Activated CD8-positive, alpha-beta memory T cell treated with anti-CD3 and anti-CD28 coated beads for 24 hours (primary cell): ENCODE measurements at places on chromosomes 6 and 20.
A peak's percentile ranks its signal among the peaks of the same experiment; 100 is the strongest.

- peak; percentile 35 for DNase-seq
Observed at GRCh38 chr6:107124934-107125348, 9.6 kb upstream of the BEND3 start.

DNA sequence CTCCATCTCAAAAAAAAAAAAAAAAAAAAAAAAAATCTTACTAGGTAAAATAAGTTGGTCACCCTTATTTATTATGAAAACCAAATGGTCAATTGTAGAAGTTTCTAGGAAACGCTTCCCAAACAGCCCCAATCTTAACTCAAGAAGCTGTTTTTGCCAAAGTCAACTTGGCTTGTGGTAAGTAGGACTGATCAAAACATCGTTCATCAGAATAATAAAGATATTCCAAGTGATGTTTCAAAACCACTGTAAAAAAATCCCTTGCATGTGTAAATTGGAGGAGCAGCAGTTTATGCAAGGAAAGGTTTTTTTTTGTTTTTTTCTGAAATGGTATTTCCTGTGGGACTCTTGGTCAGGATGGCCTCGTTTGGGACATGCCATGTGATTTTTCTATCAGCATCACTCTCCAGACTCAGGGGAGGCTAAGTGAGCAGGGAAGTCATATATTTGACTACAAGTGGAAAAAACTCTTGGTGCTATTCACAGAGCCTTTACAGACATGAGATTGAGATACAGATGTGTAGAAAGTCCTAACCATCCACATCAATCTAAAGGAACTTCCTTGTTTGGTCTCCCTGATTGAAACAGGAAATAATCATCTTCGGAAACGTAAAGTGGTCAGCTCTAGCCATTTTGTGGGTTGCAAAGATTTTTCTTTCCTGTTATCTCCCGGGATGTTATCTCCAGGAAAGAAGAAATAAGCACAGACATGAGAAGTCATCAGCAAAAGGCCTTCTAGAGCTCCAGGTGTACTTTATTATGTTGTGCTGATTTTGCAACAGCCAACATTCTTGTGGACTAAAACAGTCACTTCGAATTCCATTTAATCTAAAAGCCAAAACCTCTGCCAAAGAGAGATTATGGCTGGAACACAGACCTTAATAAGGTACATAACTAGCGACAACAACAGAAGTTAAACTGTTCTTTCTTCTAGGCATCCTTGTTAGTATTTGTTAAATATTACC lies 177.8 kb downstream of the EDN1 start:
- DNase-seq, result no peak

DNA sequence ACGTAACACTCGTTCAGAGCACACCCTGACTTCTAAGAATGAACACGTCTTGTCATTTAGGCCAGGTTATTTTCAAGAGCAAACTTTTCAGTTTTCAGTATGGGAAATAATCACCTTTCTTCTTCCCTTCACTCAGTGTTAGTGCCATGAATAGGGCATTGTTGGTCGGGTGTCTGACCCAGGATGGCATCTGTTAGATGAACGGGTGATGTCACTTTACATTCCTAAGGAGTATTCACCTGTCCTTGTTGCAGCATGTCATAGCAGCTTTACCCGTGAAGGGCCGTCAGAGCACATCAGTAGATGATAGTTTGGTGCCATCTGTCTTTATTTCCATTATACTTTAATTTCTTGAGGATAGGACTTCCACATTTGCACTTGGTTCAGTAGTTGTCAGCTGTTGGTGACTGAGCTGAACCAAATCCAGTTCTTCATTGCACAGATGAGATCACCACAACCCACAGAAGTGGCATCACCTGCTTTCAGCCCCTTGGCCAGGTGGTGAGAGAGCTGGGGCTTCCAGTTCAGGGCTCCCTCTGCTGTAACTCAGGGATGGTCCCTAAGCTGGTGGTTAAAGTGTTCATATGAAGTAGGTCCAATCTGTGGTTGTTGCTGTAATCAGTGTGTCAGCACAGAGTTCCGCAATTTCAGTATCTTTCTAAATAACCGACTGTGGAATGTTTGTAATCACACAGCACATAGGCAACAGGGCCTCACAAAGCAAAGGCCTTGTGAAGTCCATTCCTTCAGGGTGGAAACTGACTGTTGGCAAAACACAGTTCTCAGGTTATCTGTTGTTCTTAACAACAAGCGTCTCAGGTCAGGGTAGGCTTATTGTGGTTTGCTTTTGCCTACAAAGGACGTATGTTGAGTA lies 68.2 kb downstream of the FAM120B start:
- no peak for DNase-seq

GRCh38 chr6:141513830-141514229 lies 618.9 kb upstream of the GJE1 start:
- DNase-seq, result no peak

- no peak for DNase-seq
Observed at GRCh38 chr6:56961151-56961550, 6.2 kb downstream of the BEND6 start.

GRCh38 chr6:123105561-123105960 lies 109.5 kb downstream of the CLVS2 start:
- no peak for DNase-seq

- DNase-seq, result no peak
Observed at GRCh38 chr6:44415873-44416502, 28.5 kb downstream of the CDC5L start.

GRCh38 chr6:36547646-36548400 lies 544 bp upstream of the STK38 start:
- DNase-seq, result peak; percentile 64

DNA sequence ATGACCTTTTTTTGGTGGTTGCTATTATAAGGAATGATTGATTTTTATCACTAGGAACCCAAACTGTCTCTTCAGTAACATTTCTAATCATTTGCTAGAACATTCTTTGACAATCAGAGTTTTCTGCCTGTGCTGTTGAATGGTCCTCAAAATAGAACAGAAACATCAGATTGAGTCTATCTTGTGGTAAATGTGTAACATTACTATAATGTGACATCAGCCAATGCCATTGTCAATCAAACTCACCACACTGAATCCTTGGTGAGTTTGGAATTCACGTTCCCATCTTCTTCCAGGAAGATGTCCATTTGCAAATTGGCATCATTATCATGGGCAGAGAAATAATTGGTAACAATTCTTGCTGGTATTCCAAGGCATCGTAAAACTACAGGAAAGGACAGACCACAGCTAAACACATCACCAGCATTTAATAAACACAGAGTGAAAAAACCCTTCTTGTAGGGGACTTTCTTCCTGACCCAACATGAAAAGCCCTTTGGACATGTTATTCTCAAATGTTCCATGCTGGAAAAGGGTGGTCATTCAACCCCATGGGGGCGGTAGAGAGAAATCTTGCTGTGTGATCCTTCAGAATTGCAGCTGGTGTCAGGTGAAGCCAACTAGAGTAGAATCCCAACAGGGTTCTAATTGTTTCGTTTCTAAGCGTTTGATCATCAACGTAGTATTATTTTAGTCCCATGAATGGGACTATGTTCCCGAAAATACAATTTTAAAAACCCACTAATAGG lies 98.5 kb downstream of the F13A1 start:
- DNase-seq, result no peak

- DNase-seq, result no peak
Observed at GRCh38 chr6:143127941-143128680, 67.4 kb downstream of the AIG1 start.

DNA sequence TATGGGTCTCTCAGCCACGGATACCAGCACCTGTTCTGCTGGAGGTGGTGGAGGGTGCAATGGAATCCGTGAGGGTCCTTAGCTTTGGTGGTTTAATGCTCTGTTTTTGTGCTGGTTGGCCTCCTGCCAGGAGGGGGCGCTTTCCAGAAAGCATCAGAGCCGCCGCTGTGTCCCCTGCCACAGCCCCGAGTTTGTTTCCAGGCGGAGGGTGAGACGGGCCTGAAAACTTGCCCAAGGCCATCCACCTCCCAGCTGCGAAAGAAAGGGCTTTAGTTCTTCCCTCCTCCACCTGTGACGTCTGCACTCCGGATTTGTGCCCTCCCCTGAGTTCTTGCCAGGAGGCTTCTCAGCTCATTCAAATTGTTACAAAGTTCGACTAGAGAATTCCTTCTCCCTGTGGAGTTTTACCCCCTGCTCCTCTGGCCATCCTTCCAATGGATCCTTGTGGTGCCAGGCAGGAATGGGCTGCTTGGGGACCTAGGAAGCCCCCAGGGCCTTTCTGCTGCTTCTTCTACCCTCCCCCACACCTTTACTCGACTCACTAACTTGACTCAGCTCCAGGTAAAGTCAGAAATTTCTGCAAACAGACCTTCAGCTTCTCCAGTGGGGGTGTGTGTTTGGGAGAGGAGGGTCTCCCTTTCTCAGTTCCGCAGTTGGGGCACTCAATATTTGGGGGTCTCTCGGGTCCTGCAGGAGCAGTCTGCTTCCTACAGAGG lies 873.7 kb downstream of the KIF16B start:
- DNase-seq, result no peak

DNA sequence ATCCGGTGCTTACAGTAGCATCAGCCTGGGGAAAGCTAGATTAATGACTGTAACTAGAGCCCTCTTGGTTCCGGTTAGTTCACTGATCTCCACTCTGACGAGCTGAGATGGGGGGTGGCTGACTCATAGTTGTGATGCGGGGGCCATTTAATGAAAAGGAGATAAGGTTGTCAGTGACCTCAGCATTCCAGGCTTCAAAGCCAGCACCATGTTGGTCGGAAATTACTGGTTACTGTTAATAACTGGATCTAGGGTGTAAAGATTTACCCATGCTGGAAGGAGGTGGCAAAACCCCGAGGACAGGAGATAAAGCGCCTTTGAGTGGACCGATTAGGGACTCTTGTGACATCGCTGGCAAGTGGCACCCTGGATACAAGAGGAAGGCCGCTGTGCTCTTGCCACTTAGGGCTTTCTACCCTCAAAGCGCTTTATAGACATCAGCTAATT lies 21.1 kb downstream of the FOXC1 start:
- no peak for DNase-seq

DNA sequence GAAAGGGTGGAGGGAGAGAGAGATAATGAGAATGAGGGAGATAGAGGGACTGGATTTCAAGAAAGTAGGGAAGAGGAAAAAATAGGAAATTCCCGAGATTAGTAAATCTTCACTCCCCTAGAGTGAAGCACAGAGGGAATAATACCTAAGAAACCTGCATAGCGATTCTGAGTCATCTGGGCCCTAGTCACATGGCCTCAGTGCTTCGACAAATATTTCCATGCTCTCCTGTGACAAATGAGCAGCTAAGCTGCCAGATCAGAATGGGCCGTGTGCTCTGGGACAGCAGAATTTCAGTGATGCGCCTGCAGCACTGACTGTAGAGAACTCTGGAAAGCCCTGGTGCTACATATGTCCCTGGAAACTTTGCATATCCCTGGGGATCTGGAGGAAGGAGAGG lies 48.6 kb upstream of the GRIK2 start:
- no peak for DNase-seq

GRCh38 chr20:11112832-11113231 lies 439.0 kb upstream of the JAG1 start:
- no peak for DNase-seq

- no peak for DNase-seq
Observed at GRCh38 chr6:15926256-15926655, 202.6 kb upstream of the MYLIP start.

DNA sequence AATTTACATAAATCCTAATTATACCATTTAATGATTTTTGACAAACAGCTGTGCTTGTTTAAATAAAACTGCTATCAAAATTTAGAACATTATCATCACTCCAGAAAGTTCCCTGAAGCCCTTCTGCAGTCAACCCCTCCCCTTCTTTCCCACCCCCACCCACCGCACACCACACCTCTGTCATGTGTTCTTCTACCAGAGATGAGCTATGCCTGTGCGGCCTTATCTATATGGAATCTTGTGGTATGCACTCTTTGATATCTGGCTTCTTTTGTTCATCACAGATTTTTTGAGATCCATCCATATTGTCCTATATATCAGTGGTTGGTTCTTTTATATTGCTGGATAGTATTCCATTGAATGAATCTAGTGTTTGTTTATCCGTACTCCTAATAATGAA lies 7.2 kb downstream of the MYLIP start:
- DNase-seq, result no peak

DNA sequence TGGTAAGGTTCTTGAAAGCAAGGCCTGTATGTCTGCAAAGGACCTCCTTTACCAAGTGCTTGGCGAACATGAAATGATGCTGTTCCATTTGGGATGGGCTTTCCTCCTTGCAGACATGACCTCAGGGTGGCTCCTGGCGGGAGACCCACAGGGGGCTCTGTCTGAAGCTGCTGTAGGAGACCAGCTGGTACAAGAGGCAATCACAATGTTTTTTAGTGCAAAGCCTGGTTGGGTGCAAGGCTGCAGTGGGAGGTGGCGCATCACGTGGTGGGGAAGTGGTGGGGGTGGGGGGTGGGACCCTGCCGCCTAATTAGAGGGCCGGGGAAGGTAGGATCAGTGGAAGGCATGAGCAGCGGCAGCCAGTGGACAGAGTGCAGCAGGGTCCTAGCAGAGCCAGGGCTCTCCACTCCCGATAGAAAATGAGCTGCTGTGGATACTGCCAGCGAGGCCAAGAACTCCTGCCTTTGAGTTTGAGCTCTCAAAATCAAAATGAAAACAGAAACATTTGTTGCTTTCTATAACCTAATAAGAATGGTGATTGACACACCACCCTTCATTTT lies 9.1 kb upstream of the ARMC2 start:
- no peak for DNase-seq

- no peak for DNase-seq
Observed at GRCh38 chr6:132479131-132479530, 33.8 kb downstream of the STX7 start.

DNA sequence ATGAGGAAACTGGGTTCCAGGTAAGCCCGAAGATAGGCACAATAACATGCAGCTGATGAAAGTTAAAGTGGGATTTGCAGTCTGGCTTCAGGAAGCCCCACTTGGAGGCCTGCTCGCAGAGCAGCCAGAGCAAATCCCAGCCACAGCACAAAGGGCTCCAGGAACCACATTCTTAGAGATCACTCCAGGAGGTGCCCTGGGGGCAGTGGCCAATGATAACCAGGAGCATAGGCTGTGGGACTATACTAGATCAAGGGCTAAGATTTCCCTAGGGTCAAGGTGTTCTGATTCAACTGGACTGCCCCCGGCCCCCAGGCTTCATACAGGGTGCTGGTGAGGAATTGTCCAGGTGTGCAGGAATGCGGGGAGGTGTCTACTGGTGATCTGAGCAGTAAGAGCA lies 133.9 kb upstream of the PTPRT start:
- DNase-seq, result no peak

- peak; percentile 32 for DNase-seq
Observed at GRCh38 chr20:38125157-38126056, 39.7 kb downstream of the TGM2 start.

- no peak for DNase-seq
Observed at GRCh38 chr6:108904741-108905140, 56.5 kb downstream of the ARMC2 start.

GRCh38 chr6:147625946-147626345 lies 117.5 kb downstream of the SAMD5 start:
- no peak for DNase-seq
